ENCODE measurements at places on chromosomes 4 and X.

- no peak for DNase-seq
Observed at GRCh38 chrX:113075521-113075920, 234.9 kb upstream of the AMOT start.

- no peak for DNase-seq
Observed at GRCh38 chr4:119581190-119581873, 47.3 kb downstream of the PDE5A start.

- no peak for DNase-seq
Observed at GRCh38 chr4:26941951-26942350, 81.3 kb downstream of the STIM2 start.

- no peak for DNase-seq
Observed at GRCh38 chrX:116657071-116657470, 194.3 kb upstream of the CT83 start.

GRCh38 chr4:149999485-150000074, 78.7 kb upstream of the DCLK2 start:
- DNase-seq: peak; percentile 83

GRCh38 chrX:133188631-133189030, 29.5 kb downstream of the TFDP3 start:
- no peak for DNase-seq

DNA sequence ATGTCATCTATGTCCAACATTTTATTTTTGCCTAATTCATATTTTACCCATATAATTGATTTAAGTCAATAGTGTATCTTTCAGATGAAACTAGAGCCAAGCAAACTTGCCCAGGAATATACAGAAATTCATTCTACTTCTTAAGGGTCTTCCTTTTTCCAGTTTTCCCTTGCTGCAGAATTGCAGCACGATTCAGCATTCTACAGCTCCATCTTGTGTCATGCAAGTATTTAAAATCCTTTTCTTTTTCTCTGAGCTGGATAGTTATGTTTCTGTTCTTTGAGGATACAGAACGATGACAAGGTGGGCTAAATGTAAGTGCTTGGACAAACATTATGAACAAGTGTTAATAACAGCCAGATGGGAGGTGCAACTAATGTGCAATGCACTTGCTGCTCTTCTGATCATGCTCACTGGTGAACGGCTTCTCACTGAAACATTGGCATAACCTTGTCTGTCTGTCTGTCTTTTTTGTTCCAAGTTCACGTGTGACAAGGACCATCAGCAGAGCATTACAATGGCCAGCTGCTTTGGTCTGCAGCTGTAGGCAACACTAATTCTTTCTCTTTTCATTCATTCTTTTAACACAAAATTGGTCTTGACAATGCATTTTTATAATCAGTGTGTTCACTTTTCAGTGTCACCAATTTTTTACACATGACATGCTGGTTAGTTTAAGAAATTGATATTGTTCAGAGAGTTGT, 1821.7 kb downstream of the ARAP2 start:
- peak; percentile 11 for DNase-seq

- no peak for DNase-seq
Observed at GRCh38 chr4:188444500-188444899, 305.3 kb downstream of the TRIML1 start.

DNA sequence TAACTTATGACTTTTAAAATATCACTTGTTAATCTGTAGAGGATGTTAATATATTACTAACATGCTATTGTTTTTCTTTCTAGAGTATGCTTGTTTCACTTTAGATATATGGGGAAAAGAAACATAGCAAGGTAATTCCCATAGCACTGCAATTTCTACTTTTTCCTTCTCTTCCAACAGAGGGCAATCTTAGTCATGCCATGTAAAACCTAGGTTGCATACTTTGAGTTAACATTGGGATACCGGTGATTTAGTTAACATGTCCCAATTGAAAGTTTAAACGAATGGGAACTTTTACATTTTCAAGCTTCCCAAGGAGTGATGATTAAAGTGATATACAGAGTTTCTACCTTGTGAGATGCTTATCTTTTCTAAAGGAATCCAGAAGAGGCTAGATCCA, 89.4 kb upstream of the IL13RA1 start:
- DNase-seq: peak; percentile 8

GRCh38 chrX:8191022-8191421, 20.0 kb upstream of the VCX2 start:
- DNase-seq: no peak
